T-helper 2 cell (primary cell): ENCODE measurements at places on chromosomes 12 and 14.

DNA sequence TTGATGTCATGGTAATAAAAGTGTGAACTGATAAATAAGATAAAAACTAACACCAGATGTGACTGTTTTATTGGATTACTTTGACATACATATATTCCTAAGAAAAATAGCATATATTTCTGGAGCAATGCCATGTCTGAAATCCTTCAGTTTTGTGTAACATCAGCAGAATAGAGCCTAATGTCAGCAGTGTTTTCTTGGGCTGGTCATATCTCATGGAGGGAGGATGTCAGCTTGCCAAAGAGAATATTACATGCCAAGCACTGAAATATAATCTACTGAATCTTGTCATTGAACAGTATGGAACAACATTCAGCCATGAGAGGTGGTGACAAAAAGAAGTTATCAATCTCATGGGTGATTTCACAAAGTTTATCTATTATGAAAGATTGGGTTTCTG, 220.3 kb downstream of the KLHL28 start:
- no peak for DNase-seq

- DNase-seq: no peak
These were observed 8.6 kb downstream of the NR4A1 start for GRCh38 chr12:52059582-52060497.

- DNase-seq: no peak
These were observed 107.1 kb downstream of the TTC8 start for GRCh38 chr14:88931321-88932110.

GRCh38 chr12:77940011-77940423, 109.3 kb downstream of the NAV3 start:
- DNase-seq: no peak

DNA sequence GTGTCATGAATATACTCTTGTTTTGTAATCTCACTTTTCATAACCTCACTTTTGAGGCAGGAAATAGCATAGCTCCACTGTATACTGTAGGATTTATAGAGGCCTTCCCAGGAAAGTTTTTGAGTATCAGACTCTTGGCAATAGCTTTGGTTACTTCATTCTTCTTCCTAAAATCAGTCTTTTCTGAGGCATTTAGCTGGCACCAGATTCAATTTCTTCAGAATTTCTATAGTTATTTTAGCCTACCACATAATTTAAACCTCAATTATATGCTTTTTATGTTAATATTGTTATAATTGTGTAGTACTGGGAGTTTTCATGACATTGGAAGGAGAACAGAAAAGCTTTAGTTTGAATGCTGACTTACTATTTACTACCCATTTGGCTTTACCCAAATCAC, 322.3 kb upstream of the FAR2 start:
- DNase-seq: no peak
